Colonic mucosa (tissue), 4 donors: ENCODE measurements at places on chromosomes 3 and 15.
A peak's percentile ranks its signal among the peaks of the same experiment; 100 is the strongest.

DNA sequence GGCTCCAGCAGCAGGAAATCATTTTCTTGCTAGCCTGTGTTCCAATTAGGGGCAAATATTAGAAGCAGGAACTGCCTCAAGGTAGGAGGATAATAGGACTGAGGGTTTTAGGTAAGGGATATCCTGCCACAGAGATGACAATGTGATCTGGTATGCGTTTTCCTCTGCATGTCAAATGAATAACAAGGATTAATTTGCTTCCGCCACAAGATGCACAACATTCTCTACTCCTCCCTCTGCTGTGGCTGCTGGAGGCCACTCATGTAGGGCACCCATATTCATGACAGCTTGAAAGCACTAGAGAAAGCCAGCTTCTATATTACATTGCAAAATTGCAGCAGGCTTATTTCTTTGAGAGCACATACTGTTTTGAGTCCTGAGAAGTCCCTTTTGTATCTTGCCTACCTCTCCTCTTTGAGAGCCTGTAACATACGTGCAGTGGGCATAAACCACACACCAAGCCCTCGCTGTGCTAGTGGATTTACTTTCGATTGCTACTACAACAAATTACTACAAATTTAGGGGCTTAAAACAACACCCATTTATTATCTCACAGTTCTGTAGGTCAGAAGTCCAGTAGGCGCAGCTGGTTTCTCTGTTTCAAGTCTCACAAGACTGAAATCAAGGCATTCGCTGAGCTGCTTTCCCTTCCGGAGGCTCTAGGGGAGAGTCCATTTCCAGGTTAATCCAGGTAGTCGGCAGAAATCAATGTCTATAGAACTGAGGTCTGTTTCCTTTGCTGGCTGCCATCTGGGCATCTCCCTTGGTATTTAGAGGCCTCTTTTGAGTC, 5.9 kb upstream of the CD47 start:
- H3K27ac ChIP-seq: no peak overlapping the region
- no peaks in the 10 kb centered on the region for H3K27me3 ChIP-seq
- H3K36me3 ChIP-seq: no peaks in the 10 kb centered on the region
- DNase-seq: no peak
- no peaks in the 10 kb centered on the region for H3K4me1 ChIP-seq
- H3K4me3 ChIP-seq: no peak overlapping the region

GRCh38 chr15:79623488-79623887, 191.4 kb downstream of the MINAR1 start:
- H3K36me3 ChIP-seq: no peaks in the 10 kb centered on the region
- H3K4me1 ChIP-seq: no peaks in the 10 kb centered on the region
- H3K27ac ChIP-seq: no peak overlapping the region
- DNase-seq: no peak
- H3K4me3 ChIP-seq: no peak overlapping the region
- H3K27me3 ChIP-seq: no peaks in the 10 kb centered on the region

DNA sequence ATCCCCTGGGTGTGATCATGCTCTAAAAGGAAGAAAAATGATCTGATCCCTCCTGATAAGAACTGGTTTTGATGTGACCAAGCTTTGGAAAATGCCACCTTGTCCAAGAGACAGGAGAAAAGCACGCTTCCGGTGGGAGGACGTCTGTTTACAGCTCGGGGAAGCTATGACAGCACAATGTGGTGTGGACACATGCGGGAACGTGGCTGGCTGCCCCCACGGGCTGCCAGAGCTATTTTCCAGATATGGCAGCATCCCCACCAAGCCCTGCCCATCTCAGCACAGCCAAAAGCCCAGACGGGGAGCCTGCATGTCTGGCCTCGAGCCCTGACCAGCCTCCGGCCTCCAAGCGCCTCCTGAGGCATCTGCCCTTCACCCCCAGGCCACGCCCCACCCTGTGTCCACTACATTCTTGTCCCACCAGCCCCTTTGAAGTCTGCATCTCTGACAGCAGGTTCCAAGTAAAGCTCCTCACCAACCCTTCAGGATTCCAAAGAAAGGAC, 63.2 kb upstream of the HRH1 start:
- H3K4me1 ChIP-seq: no peaks in the 10 kb centered on the region
- no peaks in the 10 kb centered on the region for H3K36me3 ChIP-seq
- H3K4me3 ChIP-seq: no peak overlapping the region

GRCh38 chr3:83559082-83559481, 1399.7 kb upstream of the CADM2 start:
- H3K27me3 ChIP-seq: no peaks in the 10 kb centered on the region
- H3K4me1 ChIP-seq: no peaks in the 10 kb centered on the region
- no peak overlapping the region for H3K27ac ChIP-seq
- H3K36me3 ChIP-seq: no peaks in the 10 kb centered on the region
- DNase-seq: no peak
- no peak overlapping the region for H3K4me3 ChIP-seq

GRCh38 chr15:28960979-28961378, 75.2 kb downstream of the APBA2 start:
- no peak overlapping the region for H3K27ac ChIP-seq
- H3K36me3 ChIP-seq: no peaks in the 10 kb centered on the region
- H3K4me1 ChIP-seq: no peaks in the 10 kb centered on the region
- H3K27me3 ChIP-seq: no peaks in the 10 kb centered on the region
- DNase-seq: no peak

GRCh38 chr3:39164414-39164813, 11.0 kb upstream of the CSRNP1 start:
- H3K27ac ChIP-seq: no peak overlapping the region
- H3K4me1 ChIP-seq: peaks cover 5% of the 10 kb centered on the region
- no peaks in the 10 kb centered on the region for H3K27me3 ChIP-seq
- no peak for DNase-seq
- no peaks in the 10 kb centered on the region for H3K36me3 ChIP-seq

- no peaks in the 10 kb centered on the region for H3K36me3 ChIP-seq
- no peak overlapping the region for H3K27ac ChIP-seq
- DNase-seq: no peak
- H3K4me1 ChIP-seq: no peaks in the 10 kb centered on the region
These were observed 92.2 kb upstream of the ANKRD28 start for GRCh38 chr3:15889936-15890335.

GRCh38 chr3:23981955-23982354, 36.9 kb downstream of the NR1D2 start:
- no peak overlapping the region for H3K27ac ChIP-seq
- H3K27me3 ChIP-seq: no peaks in the 10 kb centered on the region
- no peaks in the 10 kb centered on the region for H3K4me1 ChIP-seq

GRCh38 chr3:16817197-16817596, 67.6 kb upstream of the PLCL2 start:
- DNase-seq: no peak
- H3K4me1 ChIP-seq: no peaks in the 10 kb centered on the region
- no peaks in the 10 kb centered on the region for H3K27me3 ChIP-seq
- no peak overlapping the region for H3K27ac ChIP-seq
- H3K4me3 ChIP-seq: no peak overlapping the region

DNA sequence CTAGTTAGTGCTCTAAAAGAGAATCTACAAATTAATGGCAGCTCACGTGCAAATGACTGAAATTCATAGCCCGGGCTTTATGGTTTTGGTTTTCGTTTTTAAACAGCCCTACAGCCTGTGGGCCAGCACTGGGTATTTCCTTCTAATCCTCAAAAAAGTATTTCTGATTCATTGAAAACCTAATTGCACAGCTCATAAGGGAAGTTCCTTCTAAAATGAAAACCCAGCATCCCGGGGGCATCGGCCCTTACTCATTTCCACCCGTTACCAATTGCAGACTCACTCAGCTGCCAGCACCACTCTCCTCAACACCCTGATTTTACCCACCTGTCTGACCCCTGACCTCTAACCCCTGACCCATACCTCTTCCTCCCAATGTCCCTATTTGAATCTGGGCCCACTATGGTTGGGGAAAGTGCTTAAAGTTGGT, 59.5 kb upstream of the ZNF148 start:
- no peak for DNase-seq
- H3K36me3 ChIP-seq: no peaks in the 10 kb centered on the region
- no peaks in the 10 kb centered on the region for H3K27me3 ChIP-seq
- H3K27ac ChIP-seq: no peak overlapping the region

DNA sequence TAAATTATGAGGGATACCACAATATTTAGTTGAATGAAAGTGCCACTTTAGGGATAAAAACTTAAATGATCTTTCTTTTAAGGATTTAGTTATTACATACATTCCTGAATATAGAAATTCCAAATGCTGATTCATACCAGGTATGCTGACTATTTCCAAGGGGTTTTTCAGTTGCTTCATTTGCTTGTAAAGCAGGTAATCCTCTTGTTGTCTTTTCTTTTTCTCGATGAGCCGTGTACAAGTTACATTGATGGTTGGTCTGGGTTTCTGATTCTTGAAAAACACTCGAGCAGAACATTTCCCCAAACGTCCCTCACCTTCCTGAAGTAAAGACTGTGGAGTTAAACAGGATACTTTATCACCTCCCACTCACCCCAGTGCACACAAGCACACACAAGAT, 21.7 kb downstream of the RARRES1 start:
- H3K36me3 ChIP-seq: no peaks in the 10 kb centered on the region
- H3K27me3 ChIP-seq: no peaks in the 10 kb centered on the region
- no peak overlapping the region for H3K4me3 ChIP-seq
- no peaks in the 10 kb centered on the region for H3K4me1 ChIP-seq
- no peak overlapping the region for H3K27ac ChIP-seq

DNA sequence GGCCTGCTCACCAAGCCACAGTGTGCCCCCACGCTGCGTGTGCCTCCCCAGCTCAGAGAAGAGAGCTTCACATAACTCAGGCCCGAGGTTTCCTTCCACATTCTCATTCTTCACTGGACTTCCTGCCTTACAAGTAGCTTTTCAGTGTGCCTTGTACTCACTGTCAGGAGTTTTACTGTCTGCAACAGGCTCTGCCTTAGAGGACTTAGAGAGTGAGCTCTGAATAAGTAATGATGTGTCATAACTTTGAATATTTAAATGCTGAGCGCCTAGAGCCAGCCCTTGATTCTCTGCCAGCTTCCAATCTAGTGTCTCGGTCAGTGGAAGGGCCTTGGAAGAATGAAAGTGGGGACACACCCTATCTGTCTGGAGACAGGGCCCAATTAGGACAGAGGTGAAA, 41.8 kb downstream of the ITGB5 start:
- peaks cover 13% of the 10 kb centered on the region for H3K4me1 ChIP-seq
- no peaks in the 10 kb centered on the region for H3K27me3 ChIP-seq
- H3K36me3 ChIP-seq: no peaks in the 10 kb centered on the region
- peak; percentile 70 for DNase-seq

- no peaks in the 10 kb centered on the region for H3K36me3 ChIP-seq
- H3K27ac ChIP-seq: peak overlapping the region; percentile 18
- peak overlapping the region; percentile 30 for H3K4me3 ChIP-seq
- DNase-seq: peak; percentile 53
- no peaks in the 10 kb centered on the region for H3K27me3 ChIP-seq
These were observed 121.0 kb downstream of the TFDP2 start for GRCh38 chr3:142028243-142028777.

GRCh38 chr15:40046721-40047414, 7.9 kb upstream of the SRP14 start:
- no peaks in the 10 kb centered on the region for H3K27me3 ChIP-seq
- H3K27ac ChIP-seq: peak overlapping the region; percentile 59
- no peak for DNase-seq
- H3K4me1 ChIP-seq: peaks cover 34% of the 10 kb centered on the region
- H3K4me3 ChIP-seq: no peak overlapping the region
- H3K36me3 ChIP-seq: no peaks in the 10 kb centered on the region

DNA sequence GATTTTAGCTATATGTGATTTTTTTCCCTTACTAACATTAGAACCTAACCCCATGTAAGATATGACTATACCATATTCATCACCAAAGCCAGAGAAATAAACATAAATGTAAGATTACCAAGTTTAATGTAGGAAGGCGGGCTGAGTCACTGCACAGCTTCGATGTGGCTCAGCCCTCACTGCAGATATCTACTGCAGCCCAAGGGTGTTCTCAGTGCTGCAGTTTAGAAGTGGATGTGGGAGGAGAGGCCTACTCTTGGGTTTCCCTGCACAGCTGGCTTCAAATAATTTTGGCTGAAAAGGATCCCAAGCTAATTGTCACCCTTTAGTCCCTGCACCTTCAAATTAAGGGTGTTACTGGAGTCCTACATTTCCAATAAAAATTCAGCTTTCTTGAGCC, 9.3 kb downstream of the ARPP19 start:
- no peaks in the 10 kb centered on the region for H3K27me3 ChIP-seq
- H3K27ac ChIP-seq: no peak overlapping the region
- H3K4me3 ChIP-seq: no peak overlapping the region
- no peaks in the 10 kb centered on the region for H3K4me1 ChIP-seq

DNA sequence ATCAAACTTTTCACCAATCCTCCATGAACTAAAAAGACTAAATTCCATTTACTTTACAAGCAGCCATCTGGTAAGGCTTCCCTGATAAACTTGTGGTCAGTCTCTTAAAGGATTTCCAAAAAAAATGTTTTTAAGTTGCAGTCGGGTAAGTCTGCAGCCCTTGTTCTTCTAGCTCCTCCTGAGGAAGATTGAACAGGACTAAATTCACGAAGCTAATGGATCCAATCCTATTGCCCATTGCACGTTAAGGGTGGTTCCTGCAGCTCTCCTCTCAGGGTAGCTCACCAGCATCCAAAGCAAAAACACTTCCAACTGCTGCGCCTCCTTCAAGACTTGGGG, 2.8 kb downstream of the HES1 start:
- DNase-seq: no peak
- H3K4me3 ChIP-seq: peak overlapping the region; percentile 6
- no peaks in the 10 kb centered on the region for H3K27me3 ChIP-seq
- no peaks in the 10 kb centered on the region for H3K36me3 ChIP-seq
- H3K27ac ChIP-seq: peak overlapping the region; percentile 71

GRCh38 chr15:60614028-60614427, 135.1 kb upstream of the ICE2 start:
- H3K36me3 ChIP-seq: no peaks in the 10 kb centered on the region
- no peak for DNase-seq
- H3K4me1 ChIP-seq: no peaks in the 10 kb centered on the region
- no peak overlapping the region for H3K4me3 ChIP-seq
- H3K27me3 ChIP-seq: no peaks in the 10 kb centered on the region

DNA sequence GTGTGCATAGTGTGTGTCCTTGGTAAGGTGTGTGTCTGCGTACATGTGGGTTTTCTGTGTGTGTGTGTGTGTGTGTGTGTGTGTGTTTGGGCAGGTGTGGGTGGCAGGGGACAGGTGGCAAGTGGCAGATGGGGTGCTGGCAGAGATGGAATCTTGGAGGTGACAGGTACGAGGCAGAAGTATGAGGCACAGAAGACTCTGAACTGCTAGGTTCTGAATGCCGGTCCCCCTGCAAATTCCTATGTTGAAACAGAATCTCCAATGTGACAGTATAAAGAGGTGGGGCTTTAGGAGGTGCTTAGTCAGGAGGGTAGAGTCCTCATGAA, 29.8 kb downstream of the SRPRB start:
- no peak overlapping the region for H3K4me3 ChIP-seq
- DNase-seq: no peak
- H3K4me1 ChIP-seq: no peaks in the 10 kb centered on the region
- no peaks in the 10 kb centered on the region for H3K27me3 ChIP-seq
